Right kidney (tissue), 9 donors: ENCODE measurements at places on chromosomes 6 and 20.

DNA sequence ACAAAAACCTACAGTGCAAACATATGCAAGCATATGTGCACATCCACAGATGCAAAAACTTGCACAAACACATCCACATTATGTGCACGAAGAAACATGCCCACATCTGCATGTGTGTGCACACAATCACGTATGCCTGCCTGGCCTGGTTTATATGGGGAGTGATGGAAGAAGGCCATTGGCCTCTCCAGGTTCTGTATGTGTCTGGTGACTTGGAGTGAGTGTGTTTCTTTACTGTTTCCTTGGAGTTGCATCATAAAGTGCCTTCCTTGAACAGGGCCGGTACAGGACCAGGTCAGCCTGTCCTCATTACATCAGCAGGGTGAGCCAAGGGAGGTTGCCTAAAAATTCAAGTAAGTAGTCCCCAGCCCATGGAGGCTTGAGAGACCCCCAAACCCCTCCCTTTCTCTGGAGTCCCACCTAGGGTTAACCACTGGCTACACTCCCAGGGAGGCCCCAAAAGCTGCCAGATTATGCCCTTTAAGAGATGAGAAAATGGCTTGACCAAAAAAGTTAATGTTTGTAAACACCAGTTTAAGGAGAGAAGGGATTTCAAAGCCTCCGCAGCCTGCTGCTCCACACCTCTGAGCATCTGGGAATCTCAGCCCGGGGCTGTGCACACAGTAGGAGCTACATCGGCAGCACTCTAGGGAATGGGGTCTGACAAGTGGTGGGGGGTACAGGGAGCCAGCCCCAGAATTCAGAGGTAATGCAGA, 140.8 kb downstream of the VEGFA start:
- DNase-seq, result no peak

DNA sequence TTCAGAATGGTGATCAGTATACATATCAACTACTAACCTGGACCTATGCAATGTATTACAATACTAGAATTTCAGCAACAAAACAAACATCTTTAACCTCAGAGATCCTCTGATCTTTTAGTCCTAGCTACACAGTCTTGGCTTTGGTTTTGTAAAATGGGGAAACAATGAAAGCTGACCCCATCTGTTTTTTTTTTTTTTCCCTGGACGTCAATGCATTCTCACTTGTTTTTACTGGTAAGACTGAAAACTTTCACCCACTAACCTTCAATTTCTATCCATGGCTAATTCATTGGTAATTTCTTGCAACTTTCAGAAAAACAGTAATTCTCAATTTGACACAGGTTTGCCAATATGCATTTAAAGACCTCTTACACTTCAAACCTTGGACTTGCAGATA, 3.0 kb downstream of the KIF13A start:
- DNase-seq, result no peak

DNA sequence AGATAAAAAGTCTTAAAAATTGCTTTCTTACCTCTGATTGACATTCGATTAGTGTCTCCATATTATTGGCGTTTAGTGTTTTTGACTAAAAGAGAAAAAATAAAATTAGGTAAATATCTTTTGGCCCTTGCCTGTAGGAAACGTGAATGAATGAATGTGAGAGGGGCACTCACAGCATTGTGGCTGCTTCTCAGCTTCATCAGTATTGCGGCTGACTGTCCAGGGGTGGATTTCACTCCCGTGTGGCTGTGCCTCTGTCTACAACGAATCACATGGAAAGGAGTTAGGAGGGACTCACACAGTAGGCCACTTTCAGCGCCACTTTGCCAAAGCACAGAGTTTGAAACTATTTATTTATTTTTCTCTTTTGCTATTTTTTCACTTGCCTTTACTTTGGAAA, 844 bp downstream of the TAGAP start:
- DNase-seq, result no peak

DNA sequence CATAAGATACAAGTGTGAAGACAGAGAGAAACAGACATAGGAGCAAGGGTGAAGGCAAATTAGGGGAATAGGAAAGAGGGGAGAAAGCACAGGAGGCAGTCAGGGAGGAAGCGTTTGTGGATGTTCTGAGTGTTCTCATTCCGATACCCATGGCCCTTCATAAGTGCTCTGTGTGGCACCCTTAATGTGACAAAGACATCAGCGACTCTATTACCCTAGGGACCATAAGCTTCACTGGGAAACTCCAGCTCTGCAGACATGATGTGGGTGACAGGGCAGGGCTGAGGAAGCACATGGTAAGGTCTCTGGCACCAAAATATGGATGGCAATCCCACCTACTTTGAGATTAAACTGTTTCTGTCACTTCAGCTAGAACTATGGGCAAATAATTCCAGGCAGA, 33.0 kb downstream of the F13A1 start:
- DNase-seq, result no peak

DNA sequence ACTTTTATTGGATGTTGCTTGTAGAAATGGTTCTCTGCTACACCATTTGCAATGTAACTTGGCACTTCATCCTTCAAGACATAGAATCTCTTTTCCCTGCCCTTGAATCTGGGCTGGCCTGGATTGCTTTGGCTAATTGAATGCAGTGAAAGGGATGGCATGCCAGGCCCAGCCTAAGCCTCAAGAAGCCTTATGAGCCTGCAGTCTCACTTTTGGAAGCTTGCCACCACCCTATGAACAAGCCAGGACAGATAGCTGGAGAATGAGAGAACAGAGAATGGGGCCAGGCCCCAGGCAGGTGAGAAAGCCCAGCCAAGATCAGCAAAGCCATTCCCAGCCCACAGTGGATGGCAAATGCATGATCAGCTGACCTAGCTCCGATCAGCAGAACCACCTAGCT, 350.7 kb upstream of the RNF24 start:
- DNase-seq, result no peak
